Chondrocyte (in vitro differentiated cells): ENCODE measurements at places on chromosomes 5 and 9. TPM values are rescaled to one million over a fixed set of nuclear protein-coding genes. Genes with fewer than 3 reads are reported as not detected.

The PCSK5 gene
- total RNA-seq, result 8.3 to 75.9 TPM (median 8.9 TPM) in 3 replicates

The GRM6 gene
- total RNA-seq, result not detected in 3 replicates

The PCDHGA1 gene
- 0.10 to 0.23 TPM (median 0.15 TPM) in 3 replicates for total RNA-seq

The SCGB3A1 gene
- total RNA-seq, result 0.47 to 0.77 TPM in 2 of 3 replicates, not detected in the other

The GLE1 gene
- 12.3 to 18.1 TPM (median 12.8 TPM) in 3 replicates for total RNA-seq
